NCI-H146 (cell line): ENCODE measurements at places on chromosomes 2 and 18.

DNA sequence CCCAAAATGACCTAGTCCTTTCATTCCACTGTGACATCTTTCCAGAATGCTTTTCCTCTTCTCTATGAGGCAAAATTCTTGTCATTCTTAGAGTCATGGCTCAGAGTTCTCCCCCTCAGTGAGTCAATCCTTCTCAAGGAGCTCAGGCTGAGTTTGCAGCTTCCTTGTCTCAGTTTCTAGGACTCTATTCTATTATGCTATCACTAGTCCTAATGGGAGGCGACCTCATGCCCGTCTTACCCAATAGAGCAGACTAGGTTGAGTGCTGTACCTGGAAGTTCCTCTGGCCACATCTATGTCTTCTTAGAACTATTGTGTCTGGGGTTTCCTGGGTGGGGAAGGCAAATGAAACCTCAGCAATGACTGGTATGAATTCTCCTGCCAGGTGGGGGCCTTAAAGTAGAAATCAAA lies 51.5 kb downstream of the HAUS1 start:
- no peak for DNase-seq

- DNase-seq: no peak
These were observed 31.7 kb downstream of the LPIN2 start for GRCh38 chr18:2981212-2981728.

- no peak for DNase-seq
These were observed 8.6 kb downstream of the DNAJB2 start for GRCh38 chr2:219287580-219288265.

GRCh38 chr18:58695772-58696171 lies 24.5 kb downstream of the MALT1 start:
- no peak for DNase-seq

DNA sequence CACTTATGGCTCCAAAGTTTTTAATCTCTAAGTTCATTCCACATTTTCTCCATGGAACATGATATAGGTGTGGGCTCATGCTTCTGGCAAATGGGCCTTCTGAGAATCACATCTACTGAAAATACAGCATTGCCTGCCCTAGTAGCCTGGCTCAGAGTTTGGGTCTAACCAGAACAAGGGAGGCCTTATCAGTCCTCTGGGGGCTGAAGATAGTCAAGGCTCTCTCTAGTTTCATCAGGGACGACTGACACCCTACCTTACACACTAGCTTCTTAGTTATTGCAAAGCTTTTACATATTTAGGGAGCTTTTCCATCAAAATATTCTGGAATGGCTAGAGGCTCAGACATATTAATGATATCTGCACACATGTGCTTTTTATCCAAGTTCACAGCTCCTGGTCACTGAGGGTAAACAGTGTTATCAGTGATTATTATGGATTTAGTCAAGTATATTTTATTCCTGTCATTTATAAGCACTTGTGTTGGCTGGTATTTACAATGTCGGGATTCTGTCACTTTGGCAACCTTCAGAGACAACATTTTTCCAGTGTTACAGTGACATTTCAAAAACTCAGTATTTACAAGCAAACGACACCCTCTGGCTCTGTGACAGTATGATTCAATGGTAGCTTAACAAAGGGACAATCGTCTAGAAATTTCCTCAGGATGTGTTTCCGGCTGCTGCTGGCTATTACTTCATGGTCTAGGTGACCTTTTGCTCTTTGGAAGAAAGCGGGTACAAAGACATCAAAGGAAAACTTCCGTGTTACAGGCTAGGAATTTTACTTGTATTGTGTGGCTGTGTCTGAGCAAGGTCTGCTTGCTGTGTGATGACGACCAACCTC lies 200.6 kb downstream of the TCF4 start:
- no peak for DNase-seq

DNA sequence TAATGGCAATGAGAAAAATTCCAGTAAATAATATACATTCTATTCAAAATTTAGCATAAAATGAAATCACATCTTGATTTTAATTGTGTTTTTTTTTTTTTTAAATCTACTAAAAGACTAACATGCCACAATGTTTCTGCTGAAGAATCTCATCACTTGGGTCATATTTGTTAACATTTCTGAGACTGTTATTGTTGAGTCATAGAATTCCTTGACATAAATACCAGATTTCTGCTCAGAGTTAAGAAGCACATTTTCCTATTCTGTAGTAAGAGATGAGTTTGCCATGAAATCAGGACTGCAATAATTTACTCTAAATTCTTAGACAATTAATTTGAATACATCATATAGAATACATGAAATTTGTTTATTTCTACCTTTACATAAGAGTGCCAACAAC lies 154.9 kb upstream of the KYNU start:
- DNase-seq: no peak

DNA sequence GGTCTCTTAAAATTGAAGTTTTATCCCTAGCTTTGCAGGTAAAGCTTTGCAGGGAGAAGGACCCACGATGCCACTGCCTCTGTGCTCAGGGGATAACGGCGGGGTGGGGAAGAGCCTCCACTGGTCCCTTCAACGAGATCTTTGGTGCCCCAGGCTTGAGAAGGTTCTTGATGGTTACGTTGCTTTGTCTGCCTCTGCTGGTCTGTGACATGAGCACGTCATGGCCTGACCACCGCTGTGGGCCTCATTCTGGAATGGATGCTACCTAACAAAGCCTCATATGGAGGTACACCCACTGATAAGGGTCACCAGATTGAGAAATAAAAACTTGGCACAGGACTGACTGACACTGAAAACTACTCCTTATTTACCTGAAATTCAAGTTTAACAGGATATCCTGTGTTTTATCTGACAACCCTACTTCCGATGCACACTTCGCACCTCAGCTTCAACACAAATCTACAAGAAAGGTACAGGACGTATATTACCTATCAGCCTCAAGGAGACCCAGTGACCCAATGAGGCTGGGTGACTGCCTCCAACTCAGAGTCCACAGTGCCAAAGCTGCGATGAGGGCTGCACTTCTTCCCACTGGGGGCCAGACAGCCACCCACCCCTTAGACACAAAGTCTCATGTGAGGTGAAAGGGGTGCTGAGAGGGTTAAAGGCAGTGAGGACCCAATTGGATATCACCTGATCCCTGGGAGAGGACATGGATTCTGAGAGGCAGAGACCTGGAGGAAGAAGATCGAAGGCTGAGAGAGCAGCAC lies 64.9 kb downstream of the EIPR1 start:
- DNase-seq: no peak

DNA sequence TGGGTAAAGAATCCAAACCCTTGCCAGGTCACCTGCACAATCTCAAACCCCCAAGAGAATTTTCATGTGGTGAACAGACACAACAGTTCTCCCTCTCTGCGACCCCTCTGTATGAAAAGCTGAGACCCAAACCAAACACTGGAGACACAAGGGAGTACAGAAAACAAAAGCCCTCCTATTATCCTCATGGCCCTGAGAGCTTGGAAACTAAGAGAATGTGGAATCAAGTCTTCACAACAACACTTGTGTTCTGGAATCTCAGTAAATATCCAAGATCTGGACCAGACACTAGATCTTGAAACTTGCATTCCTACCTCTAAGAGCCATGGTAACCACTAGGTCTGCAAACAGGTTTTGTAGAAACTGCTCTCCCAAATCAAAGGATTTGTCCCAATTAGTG lies 50.1 kb upstream of the CCDC150 start:
- DNase-seq: no peak

DNA sequence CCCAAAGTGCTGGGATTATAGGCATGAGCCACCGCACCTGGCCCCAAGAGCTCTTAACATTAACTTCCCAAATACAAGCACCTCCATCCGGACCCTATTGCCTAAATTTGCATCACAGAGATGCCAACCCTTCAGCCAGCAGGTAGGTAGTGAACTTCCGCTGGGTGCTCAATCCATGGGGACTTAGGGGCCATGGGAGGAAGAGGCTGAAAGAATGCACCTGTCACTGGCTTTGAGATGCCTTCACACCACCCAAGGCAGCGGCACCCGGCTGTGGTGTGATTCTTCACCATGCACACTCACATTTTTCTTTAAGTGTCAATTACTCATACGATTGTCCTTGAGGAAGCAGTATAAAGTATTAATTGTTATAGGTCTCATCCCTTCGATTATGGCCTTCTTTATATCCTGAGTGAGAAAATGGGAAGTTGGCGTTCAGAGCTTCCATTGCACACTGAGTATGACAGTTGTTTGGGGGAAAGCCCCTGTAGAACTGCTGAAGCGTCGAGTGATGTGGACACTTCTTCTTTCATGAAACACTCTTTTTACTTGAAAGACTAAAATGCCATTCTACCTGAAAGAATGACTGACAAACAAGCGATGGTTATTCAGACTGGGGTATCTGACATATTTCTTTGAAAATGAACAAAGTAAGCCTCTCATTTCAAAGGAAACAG lies 51.8 kb upstream of the BIN1 start:
- DNase-seq: no peak

- DNase-seq: no peak
These were observed 217.5 kb downstream of the TRIB2 start for GRCh38 chr2:12934146-12934756.

DNA sequence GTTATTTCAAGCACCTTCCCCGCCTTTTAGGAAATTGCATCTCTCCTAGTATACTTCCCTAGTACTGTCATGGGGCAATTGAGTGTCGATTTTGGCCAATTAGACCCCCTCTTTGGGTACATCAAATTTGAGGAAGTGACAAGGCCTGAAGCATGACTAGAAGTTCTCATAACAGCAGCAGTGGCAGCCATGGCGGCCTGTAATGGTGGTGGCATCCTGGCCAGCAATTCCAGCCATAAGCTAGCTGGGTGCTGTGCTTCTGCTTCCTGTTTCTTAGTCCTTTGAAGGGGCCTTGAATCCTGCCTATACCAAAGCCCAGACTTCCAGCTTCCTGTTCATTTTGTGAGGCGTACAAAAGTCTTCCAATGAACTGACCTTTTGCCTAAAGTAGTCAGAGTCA lies 523.1 kb downstream of the PLCL1 start:
- no peak for DNase-seq
